ENCODE measurements at places on chromosomes 1 and 21. TPM values are rescaled to one million over a fixed set of nuclear protein-coding genes. Genes with fewer than 3 reads are reported as not detected.
A peak's percentile ranks its signal among the peaks of the same experiment; 100 is the strongest.

- H3K4me3 ChIP-seq, result no peak overlapping the region
- H3K27me3 ChIP-seq, result no peaks in the 10 kb centered on the region
- no peak overlapping the region for H3K27ac ChIP-seq
Measured at GRCh38 chr1:216464489-216464888, 41.2 kb upstream of the USH2A start.

The ZNF678 gene
- 2.8 TPM for total RNA-seq

- H3K27ac ChIP-seq, result no peak overlapping the region
- peaks cover 7% of the 10 kb centered on the region for H3K4me1 ChIP-seq
- no peak for DNase-seq
- no peak overlapping the region for H3K4me3 ChIP-seq
- peaks cover 43% of the 10 kb centered on the region for H3K27me3 ChIP-seq
Measured at GRCh38 chr1:46461809-46462448, 27.7 kb upstream of the DMBX1 start.

DNA sequence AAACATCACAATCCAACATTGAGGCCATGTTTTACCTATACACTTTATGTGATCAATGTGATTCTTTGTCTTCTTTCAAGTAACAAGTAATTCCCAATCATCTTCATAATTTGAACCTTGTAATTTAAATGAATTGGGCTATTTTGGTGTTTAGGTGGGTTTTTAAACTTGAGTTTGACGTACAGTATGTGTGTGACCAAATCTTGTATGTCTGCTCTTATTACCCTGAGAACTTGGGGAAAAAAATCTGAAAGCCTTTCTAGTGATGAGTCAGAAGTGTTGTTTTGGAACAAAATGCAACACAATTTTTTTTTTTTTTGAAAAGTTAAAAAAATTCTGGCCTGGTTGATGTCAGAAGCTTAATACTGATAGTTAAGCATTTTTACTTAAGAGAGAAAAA, 68.5 kb downstream of the HHAT start:
- no peaks in the 10 kb centered on the region for H3K27me3 ChIP-seq
- H3K4me1 ChIP-seq, result peaks cover 12% of the 10 kb centered on the region
- H3K36me3 ChIP-seq, result no peaks in the 10 kb centered on the region
- no peak for DNase-seq
- no peak overlapping the region for H3K27ac ChIP-seq
- no peak overlapping the region for H3K4me3 ChIP-seq

The EPS8L3 gene
- not detected for total RNA-seq

GRCh38 chr1:100671601-100672000, 47.9 kb upstream of the VCAM1 start:
- no peak overlapping the region for H3K27ac ChIP-seq
- no peak for DNase-seq
- H3K36me3 ChIP-seq, result no peaks in the 10 kb centered on the region
- no peaks in the 10 kb centered on the region for H3K4me1 ChIP-seq
- H3K4me3 ChIP-seq, result no peak overlapping the region
- H3K27me3 ChIP-seq, result no peaks in the 10 kb centered on the region

GRCh38 chr1:197807216-197807615, 31.9 kb upstream of the DENND1B start:
- H3K27ac ChIP-seq, result no peak overlapping the region
- H3K4me1 ChIP-seq, result no peaks in the 10 kb centered on the region
- no peaks in the 10 kb centered on the region for H3K36me3 ChIP-seq
- no peak for DNase-seq

DNA sequence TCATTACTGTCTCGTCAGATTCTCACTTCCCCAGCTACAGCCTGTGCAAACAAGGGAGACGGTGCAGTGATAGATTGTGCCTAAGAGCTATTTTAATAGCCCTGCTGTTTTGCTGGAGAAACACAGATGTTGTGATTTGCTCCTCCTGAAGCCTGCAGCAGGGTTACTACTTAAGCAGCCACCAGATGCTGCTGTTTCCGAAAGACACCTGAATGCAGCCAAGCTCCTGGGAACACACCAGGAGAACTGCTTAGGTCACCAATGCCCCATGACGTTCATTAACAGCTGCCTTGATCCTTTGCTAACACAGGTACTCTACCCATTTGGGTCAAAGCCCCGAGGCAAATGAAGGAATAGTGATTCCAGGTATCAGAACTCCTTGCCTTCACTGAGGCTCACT, 411.8 kb upstream of the DAB1 start:
- no peaks in the 10 kb centered on the region for H3K4me1 ChIP-seq
- H3K27me3 ChIP-seq, result no peaks in the 10 kb centered on the region
- no peak overlapping the region for H3K4me3 ChIP-seq

DNA sequence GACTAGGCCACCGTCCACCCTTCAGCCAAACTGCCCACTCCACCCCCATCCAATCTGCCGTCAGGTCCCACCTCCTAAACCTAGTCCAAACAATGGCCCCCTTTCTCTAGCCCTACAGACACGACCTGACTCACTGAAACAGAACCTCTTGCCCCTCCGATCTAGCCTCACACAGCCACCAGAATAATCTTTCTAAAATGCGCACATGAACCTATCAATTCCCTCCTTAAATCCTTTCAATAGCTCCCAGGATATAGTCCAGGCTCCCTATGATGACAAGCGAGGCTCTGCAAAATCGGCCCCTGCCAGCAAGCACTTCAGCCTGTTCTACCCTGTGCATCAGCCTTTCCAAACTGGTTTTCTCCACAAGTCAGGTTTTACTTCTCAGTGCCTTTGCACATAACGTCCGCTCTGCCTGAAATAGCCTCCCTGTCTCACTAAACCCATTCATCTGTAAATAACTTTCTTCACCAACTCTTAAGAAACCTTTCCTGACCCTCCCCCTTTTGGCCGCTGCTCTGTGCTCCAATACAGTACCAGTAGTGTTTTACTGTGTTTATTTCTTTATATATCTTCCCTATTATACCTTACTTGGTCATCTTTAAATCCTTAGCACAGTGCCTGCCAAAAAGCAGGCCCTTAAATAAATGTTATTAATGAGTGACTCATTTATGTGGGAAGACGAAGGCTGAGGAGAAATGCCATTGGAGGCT, 9.0 kb upstream of the CDC20 start:
- H3K27ac ChIP-seq, result peak overlapping the region; percentile 72
- H3K27me3 ChIP-seq, result no peaks in the 10 kb centered on the region
- H3K4me3 ChIP-seq, result peak overlapping the region; percentile 48

The EVI5 gene
- 2.0 TPM for total RNA-seq

The SPRR2A gene
- total RNA-seq, result not detected

The GMEB1 gene
- 9.0 TPM for total RNA-seq

The SIM2 gene
- not detected for total RNA-seq

- H3K4me1 ChIP-seq, result peaks cover 22% of the 10 kb centered on the region
- H3K27me3 ChIP-seq, result no peaks in the 10 kb centered on the region
- DNase-seq, result no peak
- peaks cover 2% of the 10 kb centered on the region for H3K36me3 ChIP-seq
Measured at GRCh38 chr1:43942411-43942810, 4.3 kb upstream of the IPO13 start.

DNA sequence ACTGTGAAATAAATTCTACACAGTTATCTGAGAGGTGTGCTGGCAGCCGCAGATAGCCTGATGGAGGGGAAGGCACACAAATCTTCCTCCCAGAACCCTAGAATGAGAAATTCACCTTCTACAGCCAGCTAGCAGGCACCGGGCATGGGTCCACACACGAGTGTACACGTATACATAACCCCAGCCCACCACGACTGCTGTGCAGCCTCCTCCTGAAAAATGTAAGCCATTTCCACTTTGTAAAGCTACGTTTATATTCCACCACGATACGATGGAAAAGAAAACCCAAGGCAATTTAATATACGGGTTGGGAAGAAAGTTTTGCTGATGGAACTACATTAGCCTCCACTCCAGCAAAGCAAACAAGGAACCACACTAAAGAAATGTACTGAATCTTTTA, 1.8 kb downstream of the BTG3 start:
- no peaks in the 10 kb centered on the region for H3K27me3 ChIP-seq
- no peak for DNase-seq
- peak overlapping the region; percentile 91 for H3K4me3 ChIP-seq
- peak overlapping the region; percentile 58 for H3K27ac ChIP-seq
- H3K36me3 ChIP-seq, result peaks cover 4% of the 10 kb centered on the region

The ASCL5 gene
- total RNA-seq, result 0.50 TPM

DNA sequence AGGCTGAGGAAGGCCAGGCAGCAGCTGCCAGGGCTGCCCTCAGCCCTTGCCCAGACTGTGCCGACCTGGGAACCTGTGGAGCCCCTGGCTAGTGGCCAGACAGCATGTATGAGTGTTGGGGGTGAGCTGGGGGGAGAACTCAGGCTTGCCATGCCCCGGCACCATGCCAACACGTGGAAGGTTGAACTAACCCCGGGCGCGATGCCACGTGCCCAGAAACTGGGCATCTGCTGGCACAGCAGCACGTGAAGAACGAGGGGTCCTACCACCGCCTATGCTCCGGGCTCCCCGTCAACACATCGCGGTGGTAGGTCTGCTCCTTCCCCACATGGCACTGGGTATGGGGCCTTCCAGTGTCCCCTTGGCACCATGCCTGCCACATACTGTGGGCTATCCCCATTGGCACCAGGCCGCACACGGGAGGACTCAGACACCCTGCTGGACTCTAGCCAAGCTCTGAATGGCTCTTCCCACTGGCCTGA, 68.7 kb downstream of the CASZ1 start:
- no peak overlapping the region for H3K4me3 ChIP-seq
- H3K27me3 ChIP-seq, result no peaks in the 10 kb centered on the region
- no peak for DNase-seq
- no peaks in the 10 kb centered on the region for H3K36me3 ChIP-seq
- no peak overlapping the region for H3K27ac ChIP-seq
- no peaks in the 10 kb centered on the region for H3K4me1 ChIP-seq

GRCh38 chr21:46314441-46315020, 9.1 kb downstream of the C21orf58 start:
- H3K27me3 ChIP-seq, result no peaks in the 10 kb centered on the region
- DNase-seq, result no peak
- no peaks in the 10 kb centered on the region for H3K36me3 ChIP-seq
- H3K4me1 ChIP-seq, result no peaks in the 10 kb centered on the region

DNA sequence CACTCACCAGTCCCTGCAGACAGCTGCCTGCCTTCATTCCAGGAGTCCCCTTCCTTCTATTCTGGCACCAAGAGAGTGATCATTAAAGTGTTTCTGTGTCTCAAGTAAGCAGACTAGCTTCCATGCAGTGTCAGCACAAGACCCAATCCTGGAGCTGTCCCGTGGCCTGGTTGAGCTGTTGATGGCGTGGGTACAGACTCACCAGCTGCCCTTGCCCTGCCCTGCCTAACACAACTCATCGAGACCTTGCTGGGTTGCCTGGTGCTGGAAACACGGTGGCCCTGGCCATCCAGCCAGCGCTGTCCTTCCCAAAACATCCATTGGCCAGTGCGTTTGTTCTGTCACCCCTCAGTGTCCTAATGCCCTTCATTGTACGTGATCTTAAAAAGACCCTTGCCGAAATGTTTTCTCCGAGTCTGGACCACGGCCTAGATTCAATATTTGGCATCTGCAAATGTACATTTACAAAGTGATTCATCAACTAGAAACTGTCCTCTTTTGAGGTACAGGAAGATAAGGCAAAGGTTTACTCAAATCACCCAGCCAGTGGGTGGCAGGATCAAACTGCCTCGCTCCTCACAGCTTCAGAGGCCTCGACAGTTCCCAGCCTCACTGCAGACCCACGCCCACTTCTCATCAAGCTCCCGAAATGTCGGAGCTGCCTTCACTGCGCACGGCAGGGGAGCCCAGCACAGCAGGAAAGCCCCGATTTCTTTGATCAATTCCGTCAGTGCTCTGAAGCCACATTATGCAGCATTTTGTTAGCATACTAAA, 494.2 kb downstream of the KIF26B start:
- no peaks in the 10 kb centered on the region for H3K36me3 ChIP-seq
- H3K4me3 ChIP-seq, result no peak overlapping the region
- H3K27me3 ChIP-seq, result peaks cover 3% of the 10 kb centered on the region
- no peaks in the 10 kb centered on the region for H3K4me1 ChIP-seq
- H3K27ac ChIP-seq, result no peak overlapping the region

GRCh38 chr1:117301901-117302300, 65.3 kb upstream of the MAN1A2 start:
- no peak overlapping the region for H3K4me3 ChIP-seq
- H3K27me3 ChIP-seq, result no peaks in the 10 kb centered on the region
- no peak overlapping the region for H3K27ac ChIP-seq
- H3K36me3 ChIP-seq, result no peaks in the 10 kb centered on the region
- no peaks in the 10 kb centered on the region for H3K4me1 ChIP-seq

GRCh38 chr21:32328595-32328994, 29.9 kb downstream of the MRAP start:
- no peaks in the 10 kb centered on the region for H3K4me1 ChIP-seq
- H3K27ac ChIP-seq, result no peak overlapping the region
- DNase-seq, result no peak

The NOTCH2 gene
- total RNA-seq, result 29.4 TPM

DNA sequence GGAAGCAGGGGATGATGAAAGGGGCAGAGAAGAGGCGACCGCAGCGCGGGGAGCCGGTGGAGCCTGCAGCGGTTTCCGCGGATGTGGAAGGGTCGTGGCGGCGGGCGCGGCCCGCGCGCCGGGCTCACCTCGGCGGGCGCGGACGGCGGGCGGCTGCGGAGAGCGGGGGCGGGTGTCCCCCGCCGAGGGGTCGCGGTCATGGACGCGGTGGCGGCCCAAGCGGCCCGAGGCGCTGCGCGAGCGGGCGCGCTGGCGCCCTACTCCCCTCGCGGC, 572 bp downstream of the LPGAT1 start:
- peak; percentile 10 for DNase-seq
- H3K27ac ChIP-seq, result no peak overlapping the region
- H3K27me3 ChIP-seq, result no peaks in the 10 kb centered on the region
- H3K36me3 ChIP-seq, result no peaks in the 10 kb centered on the region
- peak overlapping the region; percentile 82 for H3K4me3 ChIP-seq
- peaks cover 42% of the 10 kb centered on the region for H3K4me1 ChIP-seq
